Naive B cell (primary cell): ENCODE measurements at places on chromosomes 2 and 18.

- DNase-seq, result no peak
Measured at GRCh38 chr18:42082415-42083234, 127.6 kb downstream of the PIK3C3 start.

DNA sequence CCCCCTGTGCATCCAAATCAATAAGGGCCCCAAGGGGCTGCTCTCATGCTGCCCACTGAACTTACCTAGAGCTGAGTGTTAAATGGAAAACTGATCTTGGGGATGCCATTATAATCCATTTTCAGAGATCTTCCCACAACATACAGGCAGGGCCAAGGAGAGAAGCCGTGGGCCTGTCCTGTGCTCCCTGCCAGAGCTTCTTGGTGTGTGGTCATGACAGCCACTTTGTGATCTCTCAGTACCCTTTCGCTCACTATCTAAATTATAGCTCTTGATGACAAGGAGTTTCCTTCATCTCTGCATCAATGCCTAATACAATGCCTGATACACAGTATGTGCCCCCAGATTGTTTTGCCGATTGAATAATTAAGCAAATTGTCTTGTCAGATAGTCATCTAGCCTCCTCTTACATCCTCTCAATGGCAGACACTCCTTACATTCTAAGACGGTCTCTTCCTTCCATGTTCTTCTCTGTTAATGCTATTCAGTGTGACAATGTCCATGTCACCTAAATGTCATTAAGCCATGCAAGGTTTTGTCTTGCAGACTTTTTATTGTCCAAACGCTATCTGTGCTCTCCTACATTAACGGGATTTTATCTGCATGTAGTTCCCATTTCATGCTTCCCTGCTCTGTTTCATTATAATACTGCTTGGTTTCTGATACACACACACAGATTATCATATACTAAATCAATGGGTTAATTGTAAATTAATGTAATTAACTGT lies 5.9 kb downstream of the CSRNP3 start:
- no peak for DNase-seq

GRCh38 chr2:121069434-121069969 lies 215.5 kb downstream of the TFCP2L1 start:
- DNase-seq, result no peak

DNA sequence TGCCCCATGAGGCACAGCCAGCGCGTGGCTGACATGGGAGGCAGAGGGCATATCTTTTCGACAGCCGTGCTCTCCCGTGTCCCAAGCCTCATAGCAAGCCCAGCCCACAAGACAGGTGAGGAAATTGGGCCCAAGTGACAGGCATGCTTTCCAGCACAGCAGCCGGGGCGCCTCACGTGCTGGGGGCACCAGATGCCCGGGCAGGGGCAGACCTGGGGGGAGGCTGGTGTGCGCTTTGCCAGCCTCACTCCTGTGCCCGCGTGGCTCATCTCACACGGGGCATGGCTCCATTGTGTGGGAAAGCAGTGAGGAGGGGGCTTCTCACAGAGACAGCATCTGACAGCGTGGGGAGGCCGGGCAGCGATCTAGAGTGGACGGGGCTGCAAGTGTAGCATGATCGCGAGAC lies 93.2 kb downstream of the USP40 start:
- no peak for DNase-seq

DNA sequence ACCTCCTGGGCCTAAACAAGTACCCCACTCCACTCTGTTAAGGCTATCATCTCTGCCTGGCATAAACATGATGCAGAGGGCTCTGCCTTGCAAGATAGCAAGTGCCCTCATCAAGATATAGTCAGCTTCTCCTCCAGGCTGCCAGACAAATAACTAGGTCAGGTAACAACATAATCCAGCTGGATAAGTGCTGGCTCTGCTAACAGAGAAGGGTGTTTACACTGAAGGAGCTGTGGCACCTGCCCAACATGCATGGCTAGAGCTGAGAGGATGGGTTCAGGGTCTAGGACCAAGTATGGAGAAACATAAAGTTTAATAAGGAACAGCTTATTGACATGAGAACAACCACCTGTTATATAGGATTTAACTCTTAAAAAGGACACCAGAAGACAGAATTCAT lies 42.8 kb downstream of the DLGAP1 start:
- DNase-seq, result no peak
